ENCODE measurements at places on chromosomes 2 and 18.
A peak's percentile ranks its signal among the peaks of the same experiment; 100 is the strongest.

GRCh38 chr2:72694715-72695496, 130.9 kb downstream of the EXOC6B start:
- no peak for DNase-seq

DNA sequence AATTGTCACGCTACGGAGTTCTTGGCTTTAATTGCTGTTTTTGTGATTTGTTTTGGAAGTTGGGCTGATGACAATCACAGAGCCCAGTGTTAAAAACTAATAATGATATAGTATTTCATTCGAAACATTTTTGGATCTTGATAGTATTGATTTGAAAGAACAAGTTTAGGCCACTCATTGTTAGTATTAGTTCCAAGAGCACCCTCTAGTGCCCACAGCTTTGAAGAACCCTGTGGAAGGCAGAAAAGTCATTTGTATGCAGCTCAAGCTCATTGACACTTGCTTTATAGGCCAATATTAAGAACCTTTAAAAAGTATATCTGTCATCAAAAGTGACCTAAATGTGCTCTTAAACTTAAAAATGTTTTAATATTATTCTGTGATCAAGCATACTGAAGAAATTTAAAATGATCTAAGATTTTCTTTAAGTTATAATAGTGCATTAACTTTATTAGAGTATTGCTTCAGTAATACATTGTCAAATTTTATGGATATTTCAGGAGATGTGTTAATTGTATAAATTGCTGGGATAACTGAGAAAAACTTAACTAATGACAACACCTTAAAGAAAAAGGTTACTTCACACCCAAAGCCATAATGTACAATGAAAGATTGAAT, 191.0 kb downstream of the GRB14 start:
- no peak for DNase-seq

- DNase-seq, result no peak
These were observed 109.2 kb downstream of the TMEM18 start for GRCh38 chr2:567865-568638.

DNA sequence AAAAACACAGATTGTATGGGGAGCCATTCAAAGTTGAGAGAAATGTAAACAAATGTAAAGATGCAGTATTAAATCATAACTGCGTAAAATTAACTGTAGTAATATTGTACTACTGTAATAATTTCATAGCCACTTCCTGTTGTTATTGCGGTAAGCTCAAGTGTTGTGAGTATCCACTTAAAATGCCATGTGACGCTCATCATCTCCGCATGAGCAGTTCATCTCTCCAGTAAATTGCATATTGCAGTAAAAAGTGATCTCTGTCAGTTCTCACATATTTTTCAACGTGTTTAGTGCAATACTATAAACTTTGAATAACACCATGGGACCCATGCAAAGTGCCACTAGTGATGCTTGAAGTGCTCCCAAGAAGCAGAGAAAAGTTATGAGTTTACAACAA, 41.8 kb upstream of the SP3 start:
- no peak for DNase-seq

DNA sequence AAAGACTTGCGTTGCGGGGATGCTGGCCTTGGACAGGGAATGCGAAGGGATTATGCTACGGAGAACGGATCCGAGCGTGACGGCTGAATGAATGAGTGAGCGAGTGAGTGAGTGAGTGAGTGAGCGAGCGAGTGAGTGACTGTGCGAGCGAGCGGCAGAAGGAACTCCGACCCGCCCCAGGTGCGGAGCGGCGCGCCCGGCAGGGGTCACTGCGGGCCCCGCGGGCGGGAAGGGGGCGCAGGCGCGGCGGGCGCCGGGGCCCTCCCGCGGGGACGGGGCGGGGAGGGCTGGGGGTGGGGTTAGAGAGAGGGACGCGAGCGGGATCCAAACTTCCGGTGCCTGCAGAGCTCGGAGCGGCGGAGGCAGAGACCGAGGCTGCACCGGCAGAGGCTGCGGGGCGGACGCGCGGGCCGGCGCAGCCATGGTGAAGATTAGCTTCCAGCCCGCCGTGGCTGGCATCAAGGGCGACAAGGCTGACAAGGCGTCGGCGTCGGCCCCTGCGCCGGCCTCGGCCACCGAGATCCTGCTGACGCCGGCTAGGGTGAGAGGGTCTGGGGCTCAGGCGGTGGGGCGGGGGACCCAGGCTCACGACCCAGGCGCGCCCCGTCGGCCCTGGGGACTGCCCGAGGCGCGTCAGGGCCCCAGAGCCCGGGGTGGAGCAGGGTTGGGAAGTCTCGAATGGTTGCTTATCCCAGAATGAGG, at the start of gene ITM2C:
TSS of gene ITM2C (plus strand) at position 338 of the 702 bp plus-strand sequence. CDS start at position 422, 84 bp downstream.
- peak; percentile 78 for DNase-seq

DNA sequence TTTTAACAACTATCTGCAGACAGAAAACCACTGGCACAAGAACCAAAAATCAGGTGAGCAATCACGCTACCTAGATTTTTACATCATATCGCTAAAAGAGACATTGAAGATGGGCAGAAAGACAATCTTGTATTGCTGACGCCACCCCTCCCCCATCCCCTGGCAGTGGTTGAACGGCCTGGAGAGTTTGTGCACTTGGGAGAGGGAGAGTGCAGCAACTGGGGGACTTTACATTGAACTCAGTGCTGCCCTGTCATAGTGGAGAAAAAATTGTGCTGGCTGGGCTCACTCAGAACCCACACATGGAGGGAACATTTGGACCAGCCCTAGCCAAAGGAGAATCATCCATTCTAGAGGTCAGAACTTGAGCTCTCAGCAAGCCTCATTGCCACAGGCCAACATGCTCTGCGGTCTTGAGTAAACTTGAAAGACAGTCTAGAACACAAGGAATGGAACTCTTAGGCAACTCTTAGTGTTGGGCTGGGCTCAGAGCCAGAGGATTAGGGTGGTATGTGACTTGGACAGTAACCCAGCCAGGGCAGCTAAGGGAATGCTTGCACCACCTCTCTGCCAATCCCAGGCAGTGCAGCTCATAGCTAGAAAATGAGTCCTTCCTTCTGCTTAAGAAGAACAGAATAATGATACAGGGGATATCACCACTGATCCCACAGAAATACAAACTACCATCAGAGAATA, 220.0 kb upstream of the CYP26B1 start:
- no peak for DNase-seq

GRCh38 chr18:44855681-44856080, 175.0 kb downstream of the SETBP1 start:
- DNase-seq, result no peak

DNA sequence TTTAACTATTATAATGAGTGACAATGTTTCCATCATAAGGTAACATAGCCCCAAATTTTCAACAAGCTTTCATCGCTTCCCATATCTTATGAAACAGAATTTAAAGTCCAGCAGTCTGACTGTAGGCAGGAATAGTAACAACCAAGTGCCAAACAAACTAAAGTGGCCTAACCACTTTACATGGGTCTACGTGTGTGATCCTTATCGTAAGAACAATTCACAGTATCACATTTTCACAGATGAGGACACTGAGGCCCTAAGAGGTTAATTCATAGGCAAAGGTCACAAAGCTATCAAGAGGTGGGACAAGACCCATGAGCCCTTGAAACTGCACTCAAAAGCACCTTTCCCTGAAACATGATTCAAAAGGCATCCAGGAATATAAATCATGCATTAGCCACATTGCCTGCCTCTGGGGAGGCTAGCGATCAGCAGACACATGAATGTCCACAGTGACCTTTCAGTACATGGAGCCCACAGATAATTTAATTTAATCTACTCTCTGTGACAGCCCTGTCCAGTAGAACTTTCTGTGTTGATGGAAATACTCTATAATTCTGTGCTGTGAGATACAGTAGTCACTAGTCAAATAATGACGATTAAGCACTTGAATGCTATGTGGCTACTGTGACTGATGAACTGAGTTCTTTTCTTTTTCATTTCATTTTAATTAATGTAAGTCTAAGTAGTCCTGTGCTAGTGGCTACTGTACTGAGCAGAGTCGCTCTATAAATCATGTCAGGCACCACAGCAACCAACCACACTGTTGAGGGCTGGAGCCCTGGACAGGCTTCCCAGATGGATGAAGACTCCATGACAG, 30.3 kb downstream of the KIDINS220 start:
- DNase-seq, result no peak

DNA sequence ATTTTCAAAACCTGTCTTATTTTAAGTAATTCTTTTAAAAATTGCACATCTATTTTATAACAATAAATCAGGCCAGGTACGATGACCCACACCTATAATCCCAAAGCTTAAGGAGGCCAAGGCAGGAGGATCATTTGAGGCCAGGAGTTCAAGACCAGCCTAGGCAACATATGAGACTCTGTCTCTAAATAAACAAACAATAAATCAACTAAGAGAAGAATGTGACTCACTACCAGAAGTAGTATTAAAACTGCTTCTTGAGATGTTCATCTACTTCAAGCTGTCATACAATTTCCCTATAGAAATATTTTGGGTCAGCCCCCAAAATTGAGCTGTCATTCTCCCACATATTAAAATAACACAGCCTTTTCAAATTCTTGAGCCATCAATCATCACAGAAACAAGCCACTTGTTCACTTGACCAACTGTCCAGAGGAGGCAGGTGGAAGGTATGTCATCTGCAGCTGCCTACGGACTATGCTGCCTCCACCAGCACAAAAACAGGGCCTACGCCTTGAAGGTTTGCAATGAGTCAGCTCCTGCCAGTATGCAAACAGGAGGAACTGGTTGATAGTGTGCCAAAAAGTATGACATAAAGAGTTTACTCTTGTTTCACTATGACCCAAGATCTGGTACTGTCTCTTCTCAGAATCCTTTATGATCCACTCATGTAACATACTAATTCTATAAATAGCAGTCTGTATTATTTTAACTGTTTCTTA, 33.6 kb downstream of the KIDINS220 start:
- DNase-seq, result peak; percentile 43

- peak; percentile 2 for DNase-seq
These were observed 4.1 kb downstream of the PDCD1 start for GRCh38 chr2:241854342-241855244.

DNA sequence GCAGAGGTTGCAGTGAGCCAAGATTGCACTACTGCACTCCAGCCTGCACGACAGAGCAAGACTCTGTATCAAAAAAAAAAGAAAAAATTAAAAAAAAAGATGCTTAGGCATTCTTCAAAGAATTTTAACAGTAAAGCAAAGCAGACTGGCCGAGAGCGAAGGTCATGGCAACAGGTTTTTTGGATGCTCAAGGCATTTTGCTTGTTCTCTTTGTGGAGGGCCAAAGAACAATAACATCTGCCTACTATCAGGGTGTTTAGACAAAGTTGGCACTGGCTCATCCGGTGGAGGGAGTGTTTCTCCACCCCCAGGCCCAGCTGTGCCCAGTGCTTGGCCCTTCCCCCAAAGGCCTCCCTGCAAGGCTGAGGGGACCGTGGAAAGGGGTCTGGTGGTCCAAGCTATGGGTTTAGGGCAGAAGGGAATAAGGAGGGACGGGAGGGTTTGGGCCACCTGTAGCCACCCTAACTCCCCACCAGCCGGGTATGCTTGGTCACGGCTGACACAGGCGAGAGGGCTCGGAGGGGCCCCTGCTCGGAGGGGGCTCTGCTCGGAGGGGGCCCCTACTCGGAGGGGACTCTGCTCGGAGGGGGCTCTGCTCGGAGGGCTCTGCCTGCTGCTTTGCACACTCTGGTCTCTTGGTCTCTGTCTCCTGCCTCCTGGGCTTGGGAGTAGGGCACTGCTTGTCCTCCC, 26.7 kb upstream of the ALLC start:
- DNase-seq, result no peak

DNA sequence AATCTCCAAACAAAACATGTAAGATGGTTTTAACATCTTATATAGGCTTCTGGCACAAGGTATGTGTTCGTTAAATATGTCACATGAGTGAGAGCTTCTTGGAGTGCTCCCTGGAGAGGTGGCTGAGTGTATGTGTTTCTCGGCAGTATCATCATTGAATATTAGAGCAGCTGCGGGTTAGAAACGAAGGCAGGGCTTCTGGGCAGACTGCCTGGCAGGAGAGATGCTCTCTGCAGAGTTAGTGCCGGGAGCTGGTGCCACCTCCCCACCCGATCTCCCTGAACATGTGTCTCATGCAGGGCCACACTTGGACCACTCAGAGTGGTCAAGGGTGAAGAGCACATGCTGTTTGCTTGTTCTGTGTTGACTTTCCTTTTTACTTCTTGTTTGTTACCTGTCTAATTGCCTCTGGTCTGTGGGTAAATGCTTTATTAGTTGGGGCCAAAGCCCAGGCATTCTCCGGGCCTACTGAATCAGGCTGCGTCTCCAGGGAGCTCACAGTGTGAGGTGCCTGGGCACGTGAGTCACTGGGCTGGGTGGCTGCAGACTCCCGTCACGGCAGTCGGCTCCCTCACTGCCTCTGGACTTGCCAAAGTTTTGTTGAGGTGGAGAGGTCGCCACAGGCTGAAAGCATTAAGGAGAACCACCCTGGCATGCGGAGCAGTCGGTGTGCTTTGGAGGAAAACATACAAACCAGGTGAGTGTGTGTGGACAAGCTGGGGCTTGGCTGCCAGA, 246.6 kb downstream of the FHOD3 start:
- DNase-seq, result no peak

GRCh38 chr2:167869200-167869599, 378.2 kb downstream of the STK39 start:
- no peak for DNase-seq

DNA sequence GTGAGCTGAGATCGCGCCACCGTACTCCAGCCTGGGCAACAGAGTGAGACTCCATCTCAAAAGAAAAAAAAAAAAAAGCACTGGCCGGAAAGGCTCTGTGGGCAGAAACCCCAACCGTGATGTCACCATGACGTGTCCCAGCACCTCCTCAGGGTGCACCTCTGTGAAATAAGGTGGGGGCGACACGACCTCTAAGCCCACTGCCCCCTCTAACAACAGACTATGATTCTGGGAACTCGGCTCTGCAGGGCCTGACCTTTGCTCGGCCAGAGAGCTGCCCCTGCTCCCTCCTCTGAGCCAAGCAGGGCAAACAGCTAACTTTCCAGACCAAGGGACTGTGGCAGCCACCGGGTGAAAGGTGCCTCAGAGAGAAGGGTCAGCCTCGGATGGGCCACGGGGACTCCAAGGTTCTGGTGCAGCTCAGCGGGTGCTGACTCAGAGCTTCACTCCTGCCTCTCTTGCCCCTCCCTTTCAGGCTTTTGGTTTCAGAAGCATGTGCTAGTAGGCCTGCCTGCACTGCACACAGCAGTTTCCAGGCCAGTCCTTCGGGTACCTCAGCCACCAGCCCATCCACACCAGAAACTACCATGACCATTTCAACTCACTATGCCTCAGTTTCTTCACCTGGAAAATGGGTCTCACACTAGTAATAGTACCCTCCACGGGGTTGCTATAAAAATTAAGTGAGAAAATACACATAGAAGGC, 8.0 kb downstream of the TMBIM1 start:
- DNase-seq, result peak; percentile 67
